Stimulated activated CD4-positive, alpha-beta T cell treated with anti-CD3 and anti-CD28 coated beads, Interleukin-15, amount 100 ng/mL, for 48 hours (primary cell): ENCODE measurements at places on chromosomes 6 and 20.

GRCh38 chr6:105560611-105561066 lies 157.8 kb upstream of the PREP start:
- DNase-seq = no peak

GRCh38 chr6:45605971-45606370 lies 228.2 kb upstream of the SUPT3H start:
- no peak for DNase-seq

GRCh38 chr6:105753207-105753606 lies 332.9 kb upstream of the PRDM1 start:
- no peak for DNase-seq

- no peak for DNase-seq
These were observed 34.4 kb upstream of the ZNF184 start for GRCh38 chr6:27507041-27507956.

DNA sequence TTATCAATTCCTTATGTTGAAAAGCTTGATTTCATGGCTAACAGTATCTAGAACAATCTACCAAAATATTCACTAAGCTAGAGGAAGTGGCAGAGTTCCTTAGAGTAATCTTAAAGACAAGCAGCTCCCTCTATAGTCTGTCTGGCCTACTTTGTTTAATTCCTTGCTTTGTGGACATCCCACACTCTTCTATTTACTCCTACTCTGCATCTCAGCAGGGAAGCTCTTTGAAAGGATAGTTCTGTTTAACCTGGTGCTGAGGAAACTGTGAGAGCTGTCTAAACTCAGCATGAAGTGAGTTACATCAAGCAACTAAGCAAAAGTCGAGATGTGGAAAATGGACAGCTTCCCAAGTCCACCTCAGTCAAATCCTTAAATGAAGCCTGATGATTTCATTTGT lies 4.3 kb downstream of the REV3L start:
- DNase-seq = no peak

- DNase-seq = no peak
These were observed 195.7 kb upstream of the CITED2 start for GRCh38 chr6:139570166-139570565.

DNA sequence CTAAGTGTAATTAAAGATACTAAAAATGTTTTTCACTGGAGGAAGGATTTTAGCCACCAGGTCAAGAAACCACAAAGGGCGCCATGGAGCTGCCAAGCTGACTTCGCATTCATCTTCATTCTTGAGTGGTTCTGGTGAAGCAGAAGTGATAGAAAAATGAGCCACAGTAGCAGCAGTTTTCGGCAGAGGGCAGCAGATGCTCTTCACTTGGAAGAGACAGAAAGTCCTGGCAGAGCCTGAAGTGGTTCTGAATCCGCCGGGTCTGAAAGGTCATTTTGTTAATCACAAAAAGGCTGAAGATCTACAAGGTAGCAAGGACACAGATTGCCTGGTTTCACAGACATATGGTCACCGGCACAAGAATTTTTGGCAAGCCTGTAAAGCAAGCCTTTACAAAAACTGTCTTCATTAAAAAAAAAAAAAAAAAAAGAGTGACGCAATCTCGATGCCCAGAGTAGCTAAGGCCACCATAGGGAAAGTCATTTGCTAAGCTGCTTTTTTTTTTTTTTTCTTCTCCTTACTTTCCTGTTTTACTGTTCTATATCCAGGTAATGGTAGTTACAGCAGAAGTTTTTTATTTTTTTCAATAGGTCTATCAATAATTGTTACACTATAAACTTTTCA lies 345.1 kb upstream of the AGPAT4 start:
- DNase-seq = no peak

GRCh38 chr6:12516070-12516469 lies 200.5 kb upstream of the PHACTR1 start:
- no peak for DNase-seq

DNA sequence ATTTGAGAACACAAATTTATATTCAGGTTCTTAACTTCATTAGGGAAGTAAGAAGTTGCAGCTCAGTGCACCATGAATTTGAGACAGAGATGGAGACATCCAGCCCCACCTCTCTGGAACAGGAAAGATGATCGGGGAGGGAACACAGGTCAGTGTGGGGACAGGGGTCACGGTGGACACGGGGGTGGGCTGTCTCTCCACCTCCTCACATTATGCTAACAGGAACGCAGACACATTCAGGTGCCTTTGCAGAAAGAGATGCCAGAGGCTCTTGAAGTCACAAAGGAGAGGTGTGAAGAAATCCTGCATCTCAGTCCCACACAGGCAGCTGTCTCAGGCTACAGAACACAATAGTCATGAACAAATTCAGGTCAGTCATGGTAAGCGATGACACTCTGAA lies 3.1 kb downstream of the HLA-C start:
- DNase-seq = no peak

DNA sequence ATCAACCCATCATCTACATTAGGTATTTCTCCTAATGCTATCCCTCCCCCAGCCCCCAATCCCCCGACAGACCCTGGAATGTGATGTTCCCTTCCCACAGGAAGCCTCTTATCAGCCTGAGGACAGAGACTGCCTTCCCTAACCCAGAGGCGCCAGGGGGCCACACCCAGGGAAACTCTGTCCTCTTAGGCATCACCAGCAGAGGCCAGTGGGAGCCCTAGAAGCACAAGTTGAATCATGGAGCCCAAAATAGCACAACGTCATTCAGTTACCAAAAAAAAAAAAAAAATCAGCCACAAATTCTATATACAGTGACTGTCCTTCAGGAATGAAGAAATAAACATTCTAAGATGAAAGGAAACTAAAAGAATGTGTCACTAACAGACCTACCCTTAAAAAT lies 625.7 kb downstream of the TFAP2A start:
- DNase-seq = no peak

DNA sequence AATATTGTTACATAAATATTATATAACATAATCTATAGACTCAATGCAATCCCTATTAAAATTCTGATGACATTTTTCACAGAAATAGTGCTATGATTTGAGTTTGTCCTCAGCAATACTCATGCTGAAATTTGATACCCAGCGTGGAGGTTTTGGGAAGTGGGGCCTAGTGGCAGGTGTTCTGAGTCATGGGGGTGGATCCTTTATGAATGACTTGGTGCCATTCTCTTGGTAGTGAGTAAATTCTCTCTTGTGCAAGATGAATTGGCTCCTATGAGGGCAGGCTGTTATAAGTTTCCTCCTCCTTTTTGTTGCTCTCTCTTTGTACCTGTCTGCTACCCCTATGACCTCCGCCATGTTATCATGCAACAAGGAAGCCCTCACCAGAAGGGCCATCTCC lies 65.8 kb downstream of the SHPRH start:
- DNase-seq = no peak

GRCh38 chr6:11011787-11012234 lies 32.3 kb downstream of the ELOVL2 start:
- no peak for DNase-seq

DNA sequence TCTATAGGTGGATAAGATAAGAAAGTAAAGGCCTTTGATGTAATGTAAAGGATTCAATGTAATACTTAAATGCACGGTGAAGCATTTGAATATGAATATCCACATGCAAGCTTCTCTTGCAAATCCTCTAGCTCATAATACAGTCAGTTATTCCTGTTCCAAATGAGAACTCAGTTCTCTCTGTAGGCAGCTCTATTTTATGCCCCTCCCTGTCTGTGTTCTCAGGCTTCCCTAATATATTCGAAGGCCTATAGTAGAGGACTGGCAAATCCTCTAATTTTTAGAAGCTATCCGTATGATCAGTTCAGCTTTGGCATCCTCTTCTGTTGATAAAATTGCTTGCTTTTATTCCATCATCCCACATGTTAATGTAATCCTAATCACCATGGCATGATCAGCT lies 200.2 kb downstream of the UBE3D start:
- no peak for DNase-seq

- no peak for DNase-seq
These were observed 23.3 kb downstream of the EDN1 start for GRCh38 chr6:12313306-12313991.

DNA sequence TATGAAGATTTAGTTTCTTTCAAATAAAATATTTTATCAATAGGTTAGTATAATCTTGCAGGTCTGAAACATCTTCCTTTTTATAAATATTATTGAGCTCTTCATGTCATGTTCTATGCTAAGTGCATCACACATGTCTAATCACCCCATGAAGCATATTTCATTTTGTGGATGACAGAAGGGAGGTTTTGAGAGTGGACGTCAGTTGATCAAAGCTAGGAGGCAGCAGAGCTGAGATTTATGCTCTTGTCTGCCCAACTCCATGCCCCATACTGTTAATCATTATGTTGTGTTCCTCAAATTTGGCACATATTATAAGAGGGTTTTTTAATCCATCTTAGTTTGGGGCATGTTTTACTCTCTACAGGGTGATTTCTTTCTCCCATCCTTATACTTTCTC lies 22.7 kb downstream of the DSE start:
- DNase-seq = no peak

DNA sequence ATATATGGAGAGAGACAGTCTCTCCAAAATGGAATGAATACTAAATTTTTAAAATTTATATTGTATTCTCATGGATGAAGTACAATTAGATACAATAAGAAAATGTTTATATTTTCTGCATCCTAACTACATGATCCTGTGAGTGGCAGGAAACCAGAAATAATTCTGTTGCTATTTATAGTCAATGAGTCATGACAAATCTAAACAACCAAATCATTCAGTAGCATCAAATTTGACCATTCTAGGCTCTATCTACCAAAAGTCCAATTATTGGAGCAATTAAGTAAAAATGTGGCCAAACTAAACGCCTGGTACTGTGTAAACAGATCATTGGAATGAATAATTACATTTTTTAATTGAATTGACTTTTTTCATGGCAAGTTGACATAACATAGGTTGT lies 959.8 kb downstream of the EPHA7 start:
- DNase-seq = no peak

DNA sequence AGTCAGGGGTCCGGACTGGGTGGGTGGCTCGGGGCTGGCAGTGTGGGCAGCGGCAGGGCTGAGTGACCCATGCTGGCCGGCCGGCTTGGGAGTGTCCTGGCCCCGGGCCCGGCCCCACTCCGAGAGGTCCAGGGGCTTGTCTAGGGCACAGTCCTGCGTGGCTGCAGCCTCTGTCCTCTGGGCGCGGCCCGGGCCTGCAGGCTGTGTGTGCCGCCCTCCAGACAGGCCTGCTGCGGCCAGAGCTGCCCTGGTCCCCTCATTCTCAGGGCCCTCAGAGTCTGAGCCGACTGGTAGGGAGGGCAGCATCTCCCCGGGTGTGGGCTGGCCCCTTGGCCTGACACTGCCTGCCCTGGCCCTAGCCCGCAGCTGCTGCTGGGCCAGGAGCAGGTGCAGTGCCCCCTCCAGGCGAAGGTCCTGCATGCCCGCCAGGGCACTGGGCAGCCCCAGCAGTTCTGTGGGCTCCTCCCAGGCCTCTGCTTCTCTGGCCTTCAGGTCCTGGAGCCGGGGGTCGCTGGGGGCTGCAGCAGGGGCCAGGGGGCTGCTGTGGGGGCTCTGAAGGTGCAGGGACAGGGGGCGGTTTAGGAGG lies 6.9 kb upstream of the CABLES2 start:
- no peak for DNase-seq

DNA sequence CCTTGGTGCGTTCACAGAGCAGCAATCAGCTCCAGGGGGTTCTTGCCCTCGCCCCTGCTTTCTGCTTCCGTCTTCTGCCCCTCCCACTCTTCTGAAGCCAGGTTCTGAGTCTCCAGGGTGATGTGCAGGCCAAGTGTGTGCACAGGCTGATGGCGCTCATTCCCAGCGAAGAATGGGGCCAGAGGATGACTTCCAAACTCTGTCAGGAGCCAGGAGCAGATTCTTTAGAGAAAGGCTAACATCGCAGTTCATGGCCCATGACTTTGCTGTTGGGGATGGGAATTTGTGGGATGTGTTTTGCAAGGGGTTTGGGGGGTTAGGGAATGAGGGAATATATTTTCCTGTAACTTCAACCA lies 56.1 kb upstream of the CCN6 start:
- DNase-seq = no peak

GRCh38 chr6:109081516-109082187 lies 13.0 kb downstream of the SESN1 start:
- no peak for DNase-seq

GRCh38 chr20:20204256-20204655 lies 151.9 kb downstream of the CFAP61 start:
- DNase-seq = no peak

DNA sequence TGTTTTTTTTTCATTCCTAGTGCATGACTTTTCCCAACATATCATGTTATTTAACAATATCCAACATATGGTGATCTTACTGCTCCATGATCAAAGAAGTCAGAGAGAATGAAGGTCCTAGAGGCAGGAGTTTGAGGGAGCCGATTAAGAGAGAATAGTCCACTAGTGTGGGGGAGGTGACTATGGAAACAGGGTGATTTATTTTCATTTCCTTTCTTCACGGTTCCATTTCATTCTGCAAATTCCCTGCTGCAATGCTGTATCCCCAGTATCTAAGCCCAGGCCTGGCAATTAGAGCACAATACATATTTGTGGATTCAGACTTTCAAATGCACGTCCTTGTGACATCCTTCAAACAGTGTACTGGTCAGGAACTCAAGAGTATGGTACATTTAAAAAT lies 91.4 kb downstream of the CD83 start:
- no peak for DNase-seq

DNA sequence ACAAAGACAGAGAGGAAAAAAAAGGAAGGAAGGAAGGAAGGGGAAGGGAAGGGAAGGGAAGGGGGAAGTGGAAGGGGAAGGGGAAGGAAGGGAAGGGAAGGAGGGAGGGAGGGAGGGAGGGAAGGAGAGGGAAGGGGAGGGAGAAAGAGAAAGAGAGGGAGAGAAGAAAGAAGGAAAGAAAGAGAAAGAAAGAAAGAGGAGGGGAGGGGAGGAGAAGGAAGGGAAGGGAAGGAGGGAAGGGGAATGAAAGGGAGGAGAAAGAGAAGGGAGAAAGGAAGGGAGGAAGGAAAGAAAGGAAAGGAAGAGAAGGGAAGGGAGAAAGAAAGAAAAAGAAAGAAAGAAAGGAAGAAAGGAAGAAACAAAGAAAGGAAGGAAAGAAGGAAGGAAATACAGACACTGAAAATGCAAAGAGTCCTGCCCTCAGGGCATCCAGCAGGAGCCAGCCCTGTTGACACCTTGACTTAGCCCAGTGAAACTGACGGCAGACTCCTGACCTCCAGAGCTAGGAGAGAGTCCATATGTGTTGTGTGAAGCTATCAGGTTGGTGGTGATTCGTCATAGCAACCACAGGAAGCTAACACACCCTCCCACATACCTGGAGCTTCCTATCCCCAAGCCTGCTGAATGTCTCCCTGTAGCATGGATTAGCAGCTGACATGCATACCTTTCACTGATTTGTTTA lies 58.7 kb upstream of the SULF2 start:
- no peak for DNase-seq
